ENCODE measurements at places on chromosomes 11 and 22.

DNA sequence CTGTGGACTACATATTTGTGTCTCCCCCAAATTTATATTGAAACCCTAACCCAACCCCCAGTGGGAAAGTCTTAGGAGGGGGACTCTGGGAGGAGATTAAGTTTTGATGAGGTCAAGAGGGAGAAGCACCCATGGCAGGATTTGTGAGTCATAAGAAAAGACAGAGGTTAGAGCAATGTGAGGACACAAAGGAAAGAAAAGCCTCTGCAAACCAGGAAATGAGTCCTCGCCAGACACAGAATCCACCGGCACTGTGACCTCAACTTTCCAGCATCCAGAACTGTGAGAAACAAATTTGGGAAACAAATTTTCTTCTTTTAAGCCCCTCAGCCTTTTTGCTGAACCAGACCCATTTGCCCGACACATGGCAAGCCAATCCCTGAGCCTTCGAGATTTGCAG lies 397.0 kb downstream of the NTM start:
- H3K36me3 ChIP-seq: no peaks in the 10 kb centered on the region
- H3K27me3 ChIP-seq: no peaks in the 10 kb centered on the region
- DNase-seq: no peak
- no peak overlapping the region for H3K27ac ChIP-seq

DNA sequence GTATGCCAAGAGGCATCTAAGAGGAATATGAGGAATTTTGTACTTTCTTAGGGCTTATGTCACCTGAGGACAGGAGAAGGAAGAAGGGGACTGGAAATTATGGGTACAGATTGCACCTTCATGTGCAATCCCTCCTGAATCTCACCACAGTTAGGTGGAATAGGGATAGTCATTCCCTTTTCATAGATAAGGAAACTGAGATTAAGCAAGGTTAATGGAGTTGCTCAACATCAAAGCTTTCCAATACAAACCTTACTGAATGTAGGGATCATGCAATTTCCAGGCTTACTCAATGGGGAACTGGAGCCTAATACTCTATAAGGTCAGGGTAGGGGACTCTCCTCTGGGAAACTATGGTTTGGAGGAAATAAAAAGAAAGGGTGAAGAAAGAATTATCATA lies 133.0 kb downstream of the C11orf87 start:
- H3K36me3 ChIP-seq: no peaks in the 10 kb centered on the region
- H3K4me3 ChIP-seq: no peak overlapping the region
- no peak for DNase-seq
- H3K4me1 ChIP-seq: no peaks in the 10 kb centered on the region
- H3K27me3 ChIP-seq: no peaks in the 10 kb centered on the region
- no peak overlapping the region for H3K27ac ChIP-seq

DNA sequence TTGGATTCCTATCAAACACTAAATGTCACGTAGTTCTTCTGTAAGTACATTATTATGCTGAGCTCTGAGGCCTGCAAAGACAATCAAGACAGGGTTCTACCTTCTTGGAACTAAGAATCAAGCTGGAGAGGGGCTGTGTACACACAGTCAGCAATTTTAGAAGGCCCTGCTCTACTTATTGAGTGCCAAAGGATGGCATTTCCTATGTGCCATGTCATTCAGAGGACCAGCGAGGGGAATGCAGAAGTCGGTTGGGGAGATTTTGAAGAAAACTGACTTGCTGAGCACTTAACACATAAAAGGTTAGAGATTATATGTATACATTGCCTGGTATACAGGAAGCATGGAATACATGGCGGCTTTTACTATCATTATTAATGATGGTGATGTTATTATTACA lies 5.3 kb downstream of the SLC37A2 start:
- no peak for DNase-seq
- H3K4me1 ChIP-seq: peaks cover 34% of the 10 kb centered on the region
- H3K4me3 ChIP-seq: no peak overlapping the region
- H3K27me3 ChIP-seq: peaks cover 40% of the 10 kb centered on the region
- H3K36me3 ChIP-seq: no peaks in the 10 kb centered on the region
- H3K27ac ChIP-seq: no peak overlapping the region

DNA sequence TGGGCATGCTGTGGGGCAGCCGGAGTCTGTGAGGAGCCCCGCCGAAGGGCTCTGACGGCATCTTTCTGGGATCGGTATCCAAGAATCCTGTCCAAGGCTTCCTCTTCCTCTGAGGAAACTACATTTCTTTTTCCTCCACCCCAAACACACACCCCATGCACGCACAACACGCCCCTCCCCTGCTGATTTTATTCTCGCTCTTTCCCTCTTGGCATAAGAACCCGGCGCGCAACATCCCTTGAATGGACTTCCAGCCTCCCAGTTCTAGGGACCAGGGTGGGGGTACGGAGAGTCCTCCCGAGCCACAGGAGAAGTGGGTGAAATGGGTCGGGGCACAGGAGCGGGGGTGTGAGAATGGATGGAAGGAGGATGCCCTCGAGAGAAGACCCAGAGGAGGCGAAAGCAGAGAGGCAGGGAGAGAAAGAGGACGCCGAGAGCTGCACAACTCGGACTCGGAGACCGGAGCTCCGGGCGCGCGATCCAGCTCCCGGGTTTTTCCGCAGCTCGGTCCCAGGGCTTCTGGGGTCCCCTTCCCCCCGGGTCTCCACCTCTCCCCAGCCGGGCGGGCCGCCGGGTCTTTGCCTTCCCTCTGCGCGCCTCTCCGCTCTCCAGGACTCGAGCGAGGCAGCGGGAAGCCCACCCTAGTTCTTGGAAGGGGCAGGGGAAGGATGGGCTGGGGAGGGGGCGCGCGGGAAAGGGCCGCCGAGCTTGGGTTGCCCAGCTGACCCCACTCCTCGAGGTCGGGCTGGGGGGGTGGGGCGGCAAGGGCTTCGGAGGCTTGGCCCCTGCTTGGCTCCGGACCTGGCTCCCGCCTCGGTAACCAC lies 1.5 kb upstream of the LARGE1 start:
- H3K4me1 ChIP-seq: peaks cover 27% of the 10 kb centered on the region
- peaks cover 2% of the 10 kb centered on the region for H3K36me3 ChIP-seq
- no peak overlapping the region for H3K27ac ChIP-seq
- peak overlapping the region; percentile 71 for H3K4me3 ChIP-seq
- DNase-seq: peak; percentile 14

DNA sequence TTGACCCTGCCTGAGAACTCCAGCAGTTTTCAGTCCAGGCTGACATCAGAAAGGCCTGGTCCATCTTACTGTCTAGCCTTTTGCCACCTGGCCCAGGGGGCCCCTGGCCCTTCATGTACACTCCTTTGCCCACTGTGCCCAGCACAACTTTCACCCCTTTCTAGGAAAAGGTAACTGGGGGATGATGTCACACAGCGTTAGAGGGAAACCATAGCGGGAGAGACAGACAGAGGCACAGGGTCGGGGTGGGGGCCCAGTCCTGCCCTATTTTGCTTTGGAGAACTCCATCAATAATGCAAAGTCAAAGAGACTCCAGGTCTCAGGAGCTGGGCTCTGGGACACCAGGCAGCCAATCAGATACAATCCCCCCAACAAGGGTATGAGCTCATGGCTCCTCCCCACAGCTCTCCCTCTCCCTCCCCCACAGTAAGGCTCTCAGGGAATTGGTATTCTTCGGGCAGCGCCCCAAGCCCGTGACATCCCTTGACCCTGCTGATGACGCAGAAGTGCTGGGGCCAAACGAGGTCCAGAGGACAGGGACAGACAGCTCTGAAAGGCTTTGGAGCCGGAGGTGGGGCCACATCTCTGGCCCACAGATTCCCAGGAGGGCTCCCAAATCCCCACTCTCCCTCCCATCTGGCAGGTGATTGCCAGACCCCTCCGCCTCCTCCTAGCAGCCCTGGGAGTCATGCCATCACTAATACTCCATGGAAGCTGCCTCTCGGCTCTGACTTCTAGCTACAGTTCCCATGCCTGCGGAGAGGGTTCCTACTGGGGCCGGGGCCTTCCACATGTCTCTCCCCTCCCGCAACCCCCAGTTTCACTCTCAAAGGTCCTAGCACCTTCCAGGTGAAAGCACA lies 5.9 kb downstream of the USP2 start:
- no peak overlapping the region for H3K4me3 ChIP-seq
- H3K27ac ChIP-seq: no peak overlapping the region
- no peak for DNase-seq

DNA sequence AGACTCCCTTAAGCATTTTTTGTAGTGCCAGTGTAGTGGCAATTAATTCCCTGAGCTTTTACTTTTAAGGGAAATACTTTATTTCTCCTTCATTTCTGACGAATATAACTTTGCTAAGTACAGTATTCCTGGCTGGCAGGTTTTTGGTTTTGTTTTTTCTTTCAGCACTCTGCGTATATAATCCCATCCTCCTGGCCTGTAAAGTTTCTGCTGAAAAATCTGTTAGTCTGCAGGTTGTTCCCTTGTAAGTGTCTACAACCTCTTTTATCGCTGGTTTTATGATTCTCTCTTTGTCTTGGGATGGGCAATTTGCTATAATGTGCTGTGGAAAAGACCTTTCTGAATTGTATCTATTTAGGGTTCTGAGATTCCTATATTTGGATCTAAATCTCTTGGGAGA lies 56.0 kb downstream of the KCNQ1OT1 start:
- H3K27ac ChIP-seq: no peak overlapping the region
- no peaks in the 10 kb centered on the region for H3K4me1 ChIP-seq

DNA sequence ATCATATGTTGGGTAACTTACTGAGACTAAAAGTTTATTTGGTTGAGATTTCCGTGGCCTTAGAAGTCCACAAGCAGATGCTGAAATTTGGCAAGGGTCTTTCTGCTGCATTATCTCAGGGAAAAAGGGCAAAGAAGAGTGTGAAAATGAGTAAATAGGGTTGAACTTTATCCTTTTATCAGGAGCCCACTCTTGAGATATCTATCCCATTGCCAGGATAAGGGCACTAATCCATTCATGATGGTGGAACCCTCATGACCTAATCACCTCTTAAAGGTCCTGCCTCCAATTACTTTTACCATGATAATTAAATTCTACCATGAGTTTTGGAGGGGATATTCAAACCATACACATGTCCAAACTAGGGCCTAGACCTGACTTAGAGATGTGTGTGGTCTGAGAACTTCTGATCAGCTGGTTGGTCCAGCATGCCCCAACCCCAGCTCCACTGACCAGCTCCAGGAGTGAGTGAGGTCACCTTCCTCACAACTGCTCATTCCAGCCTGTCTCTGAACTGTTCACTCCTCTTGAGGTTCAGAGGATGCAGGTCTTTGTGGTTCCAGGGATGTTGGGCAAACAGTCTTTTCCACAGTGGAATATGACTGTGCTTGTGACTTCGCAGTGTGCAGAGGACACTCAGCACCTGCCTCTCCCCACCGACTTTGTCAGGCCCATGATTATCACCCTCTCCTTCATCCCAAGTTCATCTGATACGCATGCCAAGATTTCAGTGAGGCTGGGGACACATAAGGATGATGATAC lies 130.1 kb upstream of the TOP3B start:
- H3K27ac ChIP-seq: no peak overlapping the region
- peaks cover 2% of the 10 kb centered on the region for H3K27me3 ChIP-seq
- no peaks in the 10 kb centered on the region for H3K36me3 ChIP-seq
- DNase-seq: no peak

GRCh38 chr11:15127341-15127740 lies 12.6 kb downstream of the INSC start:
- H3K4me3 ChIP-seq: no peak overlapping the region
- H3K27ac ChIP-seq: no peak overlapping the region
- DNase-seq: no peak
- H3K4me1 ChIP-seq: no peaks in the 10 kb centered on the region
- H3K36me3 ChIP-seq: no peaks in the 10 kb centered on the region

DNA sequence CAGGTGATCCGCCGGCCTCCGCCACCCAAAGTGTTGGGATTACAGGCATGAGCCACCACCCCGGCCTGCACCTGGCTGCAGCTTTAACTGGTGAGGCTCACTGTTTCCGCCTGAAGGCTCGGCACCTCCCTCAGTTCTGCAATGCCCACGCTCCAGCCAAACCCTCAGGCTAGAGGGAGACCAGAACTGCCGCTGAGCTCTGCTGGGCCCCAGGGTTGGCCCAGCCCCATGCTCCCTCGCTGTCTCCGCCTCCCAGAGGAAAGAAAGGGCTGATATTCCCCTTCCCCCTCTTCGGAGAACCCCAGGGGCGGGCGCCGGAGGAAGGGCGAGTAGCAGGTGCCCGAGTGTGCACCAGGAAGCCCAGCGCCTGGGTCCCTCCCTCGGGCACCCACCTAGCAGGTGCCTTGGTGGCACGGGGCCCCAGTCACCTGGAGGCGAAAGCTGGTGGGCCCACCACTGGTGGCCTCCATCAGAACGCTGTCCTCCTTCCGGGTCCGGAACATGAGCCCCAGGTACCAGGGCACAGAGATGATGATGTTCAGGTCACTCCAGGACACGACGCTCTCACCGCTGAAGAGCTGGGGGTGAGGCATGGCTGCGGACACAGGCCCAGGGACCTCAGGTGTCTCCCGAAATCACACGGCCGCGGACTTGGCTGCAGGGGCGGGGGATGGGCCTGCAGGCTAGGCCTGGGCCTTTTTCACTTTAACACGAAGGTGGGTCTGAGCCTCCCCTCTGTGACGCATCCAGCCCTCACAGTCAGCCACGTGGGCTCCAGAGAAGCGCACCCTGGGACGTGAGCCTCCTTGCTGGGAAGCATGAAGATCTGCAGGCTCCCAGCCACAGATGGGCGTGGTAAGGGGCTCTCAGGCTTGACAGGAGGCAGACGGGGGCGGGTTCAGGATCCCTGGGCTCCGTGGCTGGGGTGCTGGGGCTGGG lies 73.3 kb downstream of the TRMU start:
- H3K27ac ChIP-seq: no peak overlapping the region
- no peak for DNase-seq
- no peaks in the 10 kb centered on the region for H3K4me1 ChIP-seq

- H3K4me1 ChIP-seq: no peaks in the 10 kb centered on the region
- no peaks in the 10 kb centered on the region for H3K36me3 ChIP-seq
- H3K27ac ChIP-seq: no peak overlapping the region
- H3K4me3 ChIP-seq: no peak overlapping the region
- H3K27me3 ChIP-seq: peaks cover 7% of the 10 kb centered on the region
- DNase-seq: no peak
Observed at GRCh38 chr11:116062490-116063171, 558.4 kb upstream of the CADM1 start.

- H3K4me1 ChIP-seq: no peaks in the 10 kb centered on the region
- H3K36me3 ChIP-seq: peaks cover 22% of the 10 kb centered on the region
- DNase-seq: no peak
- H3K4me3 ChIP-seq: no peak overlapping the region
- H3K27me3 ChIP-seq: no peaks in the 10 kb centered on the region
- no peak overlapping the region for H3K27ac ChIP-seq
Observed at GRCh38 chr11:76067099-76067498, 139.2 kb downstream of the WNT11 start.

DNA sequence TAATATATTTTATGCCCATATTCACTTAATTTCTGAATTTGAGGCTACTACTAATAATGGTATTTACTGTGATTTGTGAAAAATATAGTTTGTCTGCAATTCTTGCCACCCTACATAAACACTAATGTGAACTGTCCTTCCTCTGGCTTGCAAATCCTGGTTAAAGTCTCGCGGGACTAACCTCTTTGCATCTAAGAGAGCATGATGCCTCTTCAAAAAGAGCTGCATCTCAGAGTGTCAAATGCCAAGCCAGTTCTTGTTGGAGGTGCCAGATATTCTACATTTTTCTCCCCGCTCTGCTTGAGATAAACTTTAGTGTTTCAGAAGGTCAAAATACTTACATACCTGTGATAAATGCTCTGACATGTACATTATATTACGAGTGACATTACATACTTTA lies 2.1 kb downstream of the ARHGAP42 start:
- H3K36me3 ChIP-seq: no peaks in the 10 kb centered on the region
- H3K27me3 ChIP-seq: peaks cover 16% of the 10 kb centered on the region
- no peak overlapping the region for H3K27ac ChIP-seq

Measured in activated naive CD8-positive, alpha-beta T cell treated with anti-CD3 and anti-CD28 coated beads, Interleukin-2, amount 50 U/mL, for 24 hours (primary cell).